Astrocyte of the hippocampus (primary cell): ENCODE measurements at places on chromosomes 13 and 19.

DNA sequence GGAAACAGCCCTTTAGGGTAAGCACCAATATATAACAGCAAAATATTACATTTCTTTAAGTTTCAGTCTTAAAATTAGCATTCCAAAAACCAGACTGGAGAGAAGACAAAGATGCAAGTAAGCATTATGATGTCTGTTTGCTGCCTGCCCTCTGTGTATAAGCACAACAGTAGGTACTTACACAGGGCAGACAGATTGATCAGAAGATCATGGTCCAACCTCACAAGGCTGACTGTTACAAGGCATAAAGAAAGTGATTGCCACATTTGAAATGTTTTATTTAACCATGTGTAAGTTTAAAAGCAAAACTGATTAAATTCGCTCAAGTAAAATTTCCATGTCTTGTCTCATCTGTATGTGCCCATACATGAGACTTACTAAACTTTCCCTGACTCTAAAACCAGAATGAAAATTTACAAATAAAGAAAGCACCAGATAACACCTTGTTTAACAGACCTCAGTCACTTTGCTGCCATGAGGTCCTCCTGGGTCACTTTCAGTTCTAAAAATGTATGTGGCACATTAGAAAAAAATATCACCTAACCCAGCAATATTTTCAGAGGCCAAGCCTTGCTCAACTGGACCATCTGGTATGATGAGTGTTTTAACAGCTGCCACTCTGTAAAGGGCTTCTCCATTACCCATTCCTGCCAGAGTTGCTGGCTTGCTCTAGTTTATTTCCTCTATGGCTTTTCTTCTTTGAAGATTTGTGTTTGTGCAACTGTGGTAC, 297.0 kb downstream of the RBM26 start:
- no peak for DNase-seq

DNA sequence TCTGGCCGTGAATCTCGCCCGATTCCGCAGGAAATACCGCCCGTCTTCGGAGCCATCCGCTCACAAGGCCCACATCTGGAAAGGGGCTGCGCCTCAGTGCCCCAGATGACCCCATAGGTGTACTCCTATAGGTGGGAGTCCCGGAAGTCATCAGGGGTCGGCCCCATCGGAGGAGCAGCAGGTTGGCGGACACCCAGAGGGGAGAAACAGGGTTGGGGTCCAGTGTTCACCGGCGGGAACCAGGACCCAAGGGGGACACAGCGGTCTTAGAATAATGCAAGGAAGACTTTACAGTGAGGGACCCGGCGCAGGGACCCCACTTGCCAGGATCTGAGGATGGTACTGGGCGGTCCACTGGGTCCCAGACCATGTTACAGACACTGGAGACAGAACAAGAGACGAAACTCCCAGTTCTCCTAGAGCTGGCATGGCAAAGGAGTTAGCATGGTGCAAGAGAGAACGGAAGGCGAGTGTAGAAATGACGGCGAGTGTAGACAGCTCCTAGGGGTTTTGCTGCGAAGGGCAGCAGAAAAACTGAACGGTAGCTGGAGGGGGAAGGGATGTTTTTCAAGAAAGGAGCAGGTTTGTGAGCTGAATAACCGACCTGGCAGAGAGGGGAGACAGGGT, 4.2 kb upstream of the RGL3 start:
- no peak for DNase-seq

DNA sequence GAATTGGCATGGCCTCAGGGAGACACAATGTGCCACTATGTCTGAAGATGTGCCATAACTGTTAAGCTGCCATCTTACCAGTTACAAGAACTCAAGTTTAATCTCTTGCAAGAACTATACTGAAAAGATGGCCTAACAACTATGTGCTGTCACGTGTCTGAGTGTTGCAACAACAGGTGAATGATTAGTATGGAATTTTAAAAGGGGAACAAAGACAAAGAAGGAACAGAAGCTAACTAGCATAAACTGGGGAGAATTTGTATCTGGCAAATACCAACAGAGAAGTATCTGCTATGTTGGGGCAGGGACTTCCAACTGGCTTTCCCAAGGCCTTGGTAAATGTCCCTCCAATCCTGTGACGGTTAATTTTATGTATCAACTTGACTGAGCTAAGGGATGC, 11.5 kb upstream of the ACOD1 start:
- DNase-seq: no peak

DNA sequence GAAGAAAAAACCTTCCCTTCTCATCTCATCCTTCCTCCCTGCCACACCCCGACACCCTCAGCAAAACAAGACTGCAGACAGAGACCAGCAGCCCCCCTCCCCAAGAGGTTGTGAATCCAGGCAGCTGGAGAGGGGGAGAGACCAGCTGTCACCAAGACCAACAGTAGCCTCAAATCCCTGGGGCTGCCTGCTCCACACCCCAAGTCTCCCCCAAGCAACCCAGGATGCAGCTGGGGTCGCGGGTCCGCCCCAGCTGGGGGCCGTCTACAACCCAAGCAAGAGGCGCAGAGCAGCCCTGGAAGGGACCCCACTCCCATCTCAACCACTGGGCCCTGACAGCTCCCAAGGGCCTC, 7.1 kb downstream of the KLF16 start:
- DNase-seq: no peak

DNA sequence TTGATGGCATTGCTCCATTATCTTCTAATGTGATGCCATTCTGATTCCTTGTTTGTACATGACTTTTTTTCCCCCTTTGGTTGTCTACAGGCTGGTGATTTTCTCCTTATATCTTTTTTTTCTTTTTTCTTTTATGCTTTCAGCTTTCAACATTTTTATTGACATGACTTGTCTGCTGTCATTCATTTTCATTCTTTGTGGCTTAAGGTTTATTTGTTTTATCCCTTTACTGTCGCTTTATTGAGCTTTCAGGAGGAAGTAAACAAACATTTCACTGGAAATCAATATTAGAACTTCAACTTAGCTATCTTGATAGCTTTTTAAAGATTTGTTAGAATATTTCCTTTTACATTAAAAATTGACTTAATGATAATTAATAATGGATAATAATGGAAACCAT, 9.7 kb downstream of the ITM2B start:
- DNase-seq: no peak

DNA sequence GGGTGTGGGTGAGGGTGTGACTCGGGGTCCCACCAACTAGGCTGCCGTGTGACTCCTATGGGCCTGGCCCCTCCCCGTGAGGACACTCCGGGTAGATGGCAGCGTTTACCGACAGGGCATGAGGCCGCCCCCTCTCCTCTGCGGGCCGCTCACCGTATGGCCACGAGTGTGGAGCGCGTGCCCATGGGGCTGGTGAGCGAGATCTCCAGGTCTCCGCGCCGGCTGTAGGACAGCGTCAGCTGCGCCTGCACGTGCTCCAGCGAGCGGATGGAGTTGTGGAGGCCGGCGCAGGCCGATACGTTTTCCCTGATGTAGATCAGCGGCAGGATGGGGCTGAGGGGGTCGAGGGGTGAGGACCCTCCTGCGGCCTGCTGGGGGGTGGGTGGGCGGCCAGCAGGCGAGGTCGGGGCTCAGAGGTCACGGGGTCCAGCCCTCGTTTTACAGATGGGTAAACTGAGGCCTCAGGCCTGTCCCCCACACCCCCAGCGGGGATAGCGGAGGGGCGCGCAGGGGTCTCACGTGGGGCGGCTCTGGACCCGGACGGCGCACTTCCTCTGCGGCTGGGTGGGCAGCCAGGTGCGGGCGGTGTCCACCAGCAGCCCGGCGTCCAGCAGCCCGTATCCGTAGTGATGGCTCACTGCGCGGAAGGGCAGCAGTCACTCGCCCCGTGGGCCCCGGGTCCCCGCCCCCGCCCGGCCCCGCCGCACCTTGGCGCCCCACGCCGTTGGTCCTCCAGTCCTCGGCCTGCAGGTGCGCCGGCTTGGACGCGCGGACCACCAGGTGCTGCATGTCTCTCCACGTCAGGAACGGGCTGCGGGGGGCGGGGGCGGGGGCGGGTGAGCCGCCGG, 4.3 kb upstream of the C19orf25 start:
- DNase-seq: no peak

DNA sequence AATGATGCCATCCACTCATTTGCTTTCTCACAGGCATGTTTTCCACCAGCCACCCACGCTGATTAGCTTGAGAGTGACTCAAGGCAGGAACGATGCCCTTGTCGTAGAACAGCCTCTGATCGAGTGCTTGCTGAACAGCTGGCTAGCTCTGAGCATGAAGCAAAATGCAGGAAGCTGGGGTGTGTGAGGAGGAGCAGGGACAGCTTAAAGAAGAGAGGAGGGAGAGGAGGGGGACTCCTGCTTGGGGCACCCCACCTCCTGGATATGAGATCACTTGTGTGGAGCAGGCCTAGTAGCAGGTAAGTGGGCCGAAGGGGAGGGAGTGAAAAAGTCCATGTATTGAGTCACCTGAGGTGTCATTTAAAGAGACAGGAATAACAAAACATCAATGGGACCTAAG, 48.8 kb downstream of the IRS2 start:
- DNase-seq: peak; percentile 30

DNA sequence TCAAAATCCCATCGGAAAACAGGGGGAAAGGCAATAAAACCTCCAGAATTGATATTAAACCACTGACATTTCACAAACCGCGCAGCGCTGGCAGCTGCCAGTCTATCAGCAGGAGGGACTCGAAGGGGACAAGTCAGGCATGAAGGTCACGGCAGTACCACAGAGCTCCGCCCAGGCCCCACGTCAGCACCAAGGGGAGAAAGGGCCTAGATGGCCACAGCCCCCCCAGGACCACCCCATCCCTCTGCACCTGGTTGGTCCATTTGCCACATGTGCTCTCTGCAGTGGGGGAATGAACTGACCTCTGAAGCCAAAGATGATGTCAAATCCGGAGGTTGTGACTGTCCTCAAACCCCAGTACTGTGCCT, 9.5 kb upstream of the VSTM2B start:
- no peak for DNase-seq

DNA sequence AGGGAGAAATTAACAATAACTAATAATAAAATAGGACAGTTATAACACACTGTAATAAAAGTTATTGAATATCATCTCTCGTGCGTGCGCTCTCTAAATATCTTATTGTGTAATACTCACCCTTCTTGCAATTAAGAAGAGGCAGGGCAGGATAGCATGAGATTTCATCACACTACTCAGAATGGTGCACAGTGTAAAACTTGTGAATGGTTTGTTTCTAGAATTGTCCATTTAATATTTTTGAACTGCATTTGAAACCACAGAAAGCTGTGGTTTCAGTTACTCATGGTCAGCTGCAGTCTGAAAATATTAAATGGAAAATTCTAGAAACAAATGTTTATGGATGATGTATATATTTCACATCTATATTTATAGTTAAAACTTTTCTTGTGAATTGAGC, 161.1 kb downstream of the DCT start:
- DNase-seq: no peak

GRCh38 chr13:71240911-71241310, 626.1 kb downstream of the DACH1 start:
- DNase-seq: peak; percentile 54

DNA sequence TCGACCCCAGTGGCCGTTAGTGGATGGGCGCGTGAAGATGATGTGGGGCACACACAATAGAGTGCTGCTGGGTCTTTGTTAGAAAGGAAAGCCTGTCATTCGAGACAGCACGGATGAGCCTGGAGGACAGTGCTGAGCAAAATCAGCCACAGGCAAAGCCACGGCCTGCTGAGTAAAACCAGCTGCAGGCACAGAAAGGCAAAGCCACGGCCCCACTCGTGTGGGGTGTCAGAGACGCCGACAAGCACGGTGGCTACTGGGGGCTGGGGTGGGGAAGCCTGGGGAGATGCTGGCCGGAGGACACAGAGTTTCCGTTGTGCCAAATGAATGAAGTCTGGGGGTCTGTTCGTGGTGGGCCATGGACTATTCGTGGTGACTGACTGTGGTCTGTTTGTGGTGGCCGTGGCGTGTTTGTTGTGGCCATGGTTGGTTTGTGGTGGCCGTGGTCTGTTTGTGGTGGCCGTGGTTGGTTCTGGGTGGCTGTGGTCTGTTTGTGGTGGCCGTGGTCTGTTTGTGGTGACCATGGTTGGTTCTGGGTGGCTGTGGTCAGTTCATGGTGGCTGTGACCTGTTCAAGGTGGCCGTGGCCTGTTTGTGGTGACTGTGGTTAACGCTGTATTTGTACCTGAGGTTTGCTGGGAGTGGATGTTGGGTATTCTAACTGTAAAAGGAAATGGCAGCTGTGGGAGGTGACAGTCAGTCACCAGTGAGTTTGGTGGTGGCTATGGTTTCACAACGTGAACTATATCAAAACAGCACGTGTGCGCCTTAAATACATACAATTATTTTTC, 36.3 kb downstream of the MCF2L start:
- DNase-seq: no peak

GRCh38 chr19:1365319-1366269, 18.1 kb upstream of the NDUFS7 start:
- DNase-seq: peak; percentile 64

DNA sequence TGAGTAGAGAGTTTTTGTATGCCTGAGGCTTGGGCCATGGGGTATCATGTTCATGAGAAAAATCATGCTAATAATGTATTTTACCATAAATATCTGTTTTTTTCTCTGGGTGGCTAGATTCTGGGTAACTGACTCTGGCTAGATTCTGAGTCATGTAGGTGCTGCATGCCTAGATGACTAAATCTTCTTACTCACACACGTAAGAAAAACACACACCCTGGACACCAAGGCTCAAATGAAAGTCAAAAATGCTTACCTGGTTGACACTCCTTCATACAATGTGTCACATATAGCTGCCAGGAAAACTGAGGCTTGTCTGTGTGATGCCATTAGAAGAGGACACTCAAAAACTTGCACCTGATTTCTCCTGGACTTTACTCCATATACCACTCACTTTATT, 597.4 kb upstream of the SLITRK1 start:
- peak; percentile 14 for DNase-seq

DNA sequence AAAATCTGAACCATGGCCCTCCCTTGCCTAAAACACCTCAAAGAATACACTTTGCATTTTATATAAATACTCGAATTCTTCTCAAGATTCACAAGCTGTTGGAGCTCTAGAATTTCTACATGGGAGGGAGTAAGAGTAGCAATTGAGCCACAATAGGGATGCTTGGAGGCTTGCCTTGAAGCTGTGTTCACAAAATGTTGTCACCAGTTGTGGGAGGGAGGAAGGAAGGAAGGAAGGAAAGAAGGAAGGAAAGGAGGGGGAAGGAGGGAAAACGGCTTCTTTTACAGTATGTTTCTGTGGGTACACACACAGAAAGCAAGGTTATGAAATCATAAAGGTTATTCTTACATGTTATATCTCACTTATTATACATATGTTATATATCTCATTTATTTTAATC, 128.6 kb upstream of the PEG3 start:
- no peak for DNase-seq

DNA sequence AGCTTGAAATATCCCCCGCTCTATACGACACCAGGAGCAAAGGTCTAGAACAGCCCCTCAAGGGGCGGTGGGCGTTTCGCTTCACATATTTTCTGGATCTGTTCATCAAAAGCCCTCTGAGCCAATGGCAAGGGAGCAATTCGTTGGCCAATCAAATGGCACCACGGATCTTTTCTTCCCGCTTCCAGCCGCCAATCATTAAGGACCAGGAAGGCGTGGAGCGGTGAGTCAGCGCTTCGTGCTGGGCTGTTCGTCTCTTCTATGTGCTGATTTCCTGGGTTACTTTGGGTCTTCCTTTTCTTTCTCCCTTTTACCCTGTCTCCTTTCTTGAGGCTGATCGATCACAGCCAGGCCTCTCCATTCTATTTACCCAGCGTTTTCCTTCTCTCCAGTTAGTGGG, at the start of gene NLRP4:
Gene NLRP4, plus strand, starts transcription at position 201 of the 400 bp plus-strand sequence. CDS start 15,541 bp downstream, outside the sequence.
- no peak for DNase-seq

GRCh38 chr19:5514001-5514400, 53.8 kb downstream of the TINCR start:
- no peak for DNase-seq

- no peak for DNase-seq
These were observed at the start of gene ALOX5AP for GRCh38 chr13:30735025-30735871. Gene ALOX5AP, plus strand, starts transcription at chr13:30735543. Its CDS starts 63 bp downstream, at chr13:30735606.

- DNase-seq: no peak
These were observed 43.6 kb downstream of the GPR12 start for GRCh38 chr13:26716984-26717383.
